ENCODE measurements at places on chromosomes 3 and 15.

DNA sequence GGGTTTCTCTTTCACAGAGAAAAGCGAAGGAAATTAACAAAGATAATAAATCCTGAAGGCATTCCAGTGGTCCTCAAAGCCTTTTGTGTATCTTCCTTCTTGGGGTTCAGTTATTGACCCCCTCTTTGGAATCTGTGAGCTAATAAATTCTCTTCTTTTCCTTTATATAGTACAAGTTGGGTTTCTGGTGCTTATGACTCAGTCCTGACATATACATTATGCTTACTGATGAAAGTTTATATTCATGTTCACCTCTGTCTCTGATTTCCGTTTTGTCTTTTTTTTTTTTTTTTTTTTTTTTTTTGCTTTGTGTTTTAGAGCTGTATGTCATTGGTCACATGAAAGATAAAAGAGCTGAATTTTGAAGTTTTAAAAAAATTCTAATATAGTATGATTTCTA, 230.7 kb upstream of the RBMS3 start:
- no peak for DNase-seq

GRCh38 chr15:95558131-95558530, 772.4 kb upstream of the NR2F2 start:
- DNase-seq = no peak

DNA sequence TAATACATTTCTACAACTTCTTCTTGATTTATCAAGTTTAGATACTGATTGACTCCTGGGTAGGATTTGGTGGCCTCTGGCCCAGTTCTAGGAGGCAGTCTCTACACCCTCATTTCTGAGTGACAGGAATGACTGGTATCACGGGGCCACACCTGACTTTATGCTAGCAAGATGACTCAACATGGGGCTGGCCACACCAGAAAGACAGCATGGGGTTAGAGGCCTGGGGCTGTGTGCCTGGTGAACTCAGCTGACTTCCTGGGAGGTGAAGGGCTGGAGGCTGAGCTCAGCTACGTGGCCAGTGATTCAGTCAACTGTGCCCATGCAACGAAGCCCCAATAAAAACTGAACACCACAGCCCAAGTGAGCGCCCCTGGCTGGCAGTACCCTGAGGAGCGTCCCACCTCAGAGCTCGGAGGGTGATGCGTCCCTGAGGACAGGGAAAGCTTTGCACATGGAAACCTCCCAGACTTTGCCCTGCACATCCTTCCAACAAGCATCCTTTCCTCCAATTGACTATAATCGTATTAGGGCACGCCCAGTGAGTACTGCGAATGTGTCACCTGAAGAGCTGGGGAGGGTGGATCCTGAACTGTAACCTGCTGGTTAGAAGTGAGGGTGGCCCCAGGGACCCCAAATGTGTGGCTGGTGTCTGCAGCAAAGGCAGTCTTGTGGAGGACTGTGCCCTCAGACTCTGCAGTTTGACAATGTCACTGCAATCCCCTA, 57.2 kb downstream of the NIPA2 start:
- DNase-seq = peak; percentile 31

DNA sequence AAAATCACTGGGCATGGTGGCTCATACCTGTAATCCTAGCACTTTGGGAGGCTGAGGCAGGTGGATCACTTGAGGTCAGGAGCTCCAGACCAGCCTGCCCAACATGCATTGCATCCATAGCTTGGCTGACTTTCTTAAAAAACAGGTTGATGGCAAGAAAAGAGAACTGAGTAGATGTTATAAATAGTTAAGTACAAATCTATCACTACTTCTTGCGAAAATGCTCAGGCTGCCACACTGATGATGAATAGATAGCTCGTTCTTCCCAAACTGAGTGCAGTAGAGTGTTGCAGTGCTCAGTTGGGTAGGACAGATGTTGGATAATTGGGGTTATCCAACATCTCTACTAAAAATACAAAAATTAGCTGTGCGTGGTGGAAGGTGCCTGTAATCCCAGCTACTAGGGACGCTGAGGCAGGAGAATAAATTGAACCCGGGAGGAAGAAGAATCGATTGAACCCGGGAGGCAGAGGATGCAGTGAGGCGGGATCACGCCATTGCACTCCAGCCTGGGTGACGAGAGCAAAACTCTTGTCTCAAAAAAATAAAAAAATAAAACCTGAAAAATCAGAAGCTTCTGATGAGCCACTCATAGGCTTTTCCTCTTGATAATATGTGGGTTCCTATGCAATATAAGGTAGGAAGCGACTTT, 1.2 kb downstream of the BTLA start:
- DNase-seq = no peak

GRCh38 chr3:130470126-130470525, 46.9 kb upstream of the COL6A6 start:
- no peak for DNase-seq

- DNase-seq = no peak
These were observed 797.5 kb downstream of the AGBL1 start for GRCh38 chr15:86877171-86877631.

GRCh38 chr15:79702621-79703020, 194.2 kb downstream of the MTHFS start:
- no peak for DNase-seq

GRCh38 chr3:43126536-43126935, 20.7 kb upstream of the POMGNT2 start:
- no peak for DNase-seq

- DNase-seq = no peak
These were observed 102.3 kb downstream of the TPRA1 start for GRCh38 chr3:127488141-127488672.

- DNase-seq = no peak
These were observed 61.5 kb upstream of the FNDC3B start for GRCh38 chr3:171977860-171978259.

GRCh38 chr15:56915888-56916287, 2.6 kb upstream of the TCF12 start:
- DNase-seq = no peak

DNA sequence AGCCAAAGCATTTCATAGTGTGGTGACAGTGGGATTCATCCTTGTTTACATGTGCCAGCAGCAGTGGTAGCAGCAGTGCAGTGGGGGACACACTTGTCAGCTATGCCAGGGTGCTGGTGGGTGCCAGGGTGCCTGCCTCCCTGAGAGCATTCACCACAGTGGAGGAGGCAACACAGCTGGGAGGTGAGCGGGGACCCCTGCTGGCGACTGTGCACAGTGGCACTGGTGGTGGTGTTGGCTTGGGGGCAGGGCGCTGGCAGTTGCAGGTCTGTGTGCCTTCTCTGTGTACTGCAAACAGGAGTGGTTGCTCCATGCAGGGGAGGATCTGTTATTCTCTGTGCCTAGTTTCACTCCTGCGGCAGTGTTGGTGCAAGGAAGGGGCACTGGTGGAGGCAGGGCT, 41.2 kb downstream of the CEP63 start:
- no peak for DNase-seq

GRCh38 chr3:111738238-111738637, 120.8 kb upstream of the PHLDB2 start:
- DNase-seq = no peak

DNA sequence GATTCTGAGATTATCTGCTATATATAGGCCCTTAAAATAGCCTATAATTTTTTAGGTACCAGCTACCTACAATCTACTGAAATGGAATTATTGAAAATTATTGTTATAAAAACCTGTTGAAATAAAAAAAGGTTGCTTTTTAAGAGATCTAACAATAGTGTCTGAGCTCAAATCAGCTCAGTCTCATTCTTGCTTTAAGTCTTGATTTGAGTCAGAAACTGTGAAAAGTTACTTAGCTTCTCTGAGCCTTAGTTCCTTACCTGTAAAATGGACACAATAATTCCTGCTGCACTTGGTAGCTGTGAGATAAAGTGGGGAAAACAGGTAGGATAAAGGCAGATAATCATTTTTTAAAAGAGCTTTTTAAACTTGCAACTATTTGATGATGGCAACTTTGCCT, 118.8 kb upstream of the UBE2E2 start:
- DNase-seq = no peak

GRCh38 chr3:120457827-120458226, 7.0 kb upstream of the FSTL1 start:
- DNase-seq = no peak

DNA sequence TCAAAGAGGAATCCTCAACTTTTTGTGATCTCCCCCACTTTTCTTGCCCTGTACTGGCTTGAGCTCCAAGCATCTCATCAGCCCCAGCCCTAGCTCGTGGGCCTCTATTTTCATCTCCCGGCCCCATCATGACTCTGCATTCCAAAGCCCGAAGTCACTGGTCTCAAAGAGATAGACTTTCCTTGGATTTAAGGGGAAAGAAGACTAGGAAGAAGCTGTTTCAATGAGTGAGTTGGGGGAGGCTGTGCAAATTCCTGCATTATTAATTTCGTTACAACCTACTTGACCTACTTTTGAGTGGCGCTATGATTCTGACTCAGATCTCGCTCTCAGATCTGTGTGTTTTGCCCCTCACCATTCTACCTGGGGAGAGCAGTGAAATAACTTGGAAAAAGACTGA, 266.6 kb upstream of the TBL1XR1 start:
- DNase-seq = peak; percentile 74
